Liver (tissue), 10 donors: ENCODE measurements at places on chromosomes 3 and 15. TPM values are rescaled to one million over a fixed set of nuclear protein-coding genes. Genes with fewer than 3 reads are reported as not detected.

The STRIT1 gene
- not detected for total RNA-seq

The PFKFB4 gene
- total RNA-seq: 5.3 TPM

The SELENOS gene
- total RNA-seq: 25.8 TPM

The RARRES1 gene
- 6.9 TPM for total RNA-seq

DNA sequence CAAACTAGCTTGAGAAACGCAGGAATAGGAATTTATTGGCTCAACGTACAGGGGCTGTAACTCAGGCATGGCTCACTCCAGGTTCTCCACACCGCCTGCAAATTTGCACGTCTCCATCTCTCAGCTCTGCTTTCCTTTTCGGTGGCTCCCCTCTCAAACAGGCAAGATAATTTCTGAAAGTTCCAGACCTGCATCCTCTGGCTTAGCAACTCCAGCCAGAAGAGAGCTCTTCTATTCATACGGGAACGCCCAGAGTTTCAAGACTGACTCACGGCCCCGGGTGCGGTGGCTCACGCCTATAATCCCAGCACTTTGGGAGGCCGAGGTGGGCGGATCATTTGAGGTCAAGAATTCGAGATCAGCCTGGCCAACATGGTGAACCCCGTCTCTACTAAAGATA lies 139.7 kb upstream of the BNIP2 start:
- H3K4me3 ChIP-seq: no peak overlapping the region
- H3K36me3 ChIP-seq: no peaks in the 10 kb centered on the region
- no peaks in the 10 kb centered on the region for H3K27me3 ChIP-seq

- H3K36me3 ChIP-seq: no peaks in the 10 kb centered on the region
- H3K27me3 ChIP-seq: no peaks in the 10 kb centered on the region
- peaks cover 29% of the 10 kb centered on the region for H3K4me1 ChIP-seq
- no peak overlapping the region for H3K4me3 ChIP-seq
Measured at GRCh38 chr3:195911041-195911945, 2.9 kb upstream of the TNK2 start.

GRCh38 chr15:69578787-69579583 lies 126.4 kb downstream of the RPLP1 start:
- no peak overlapping the region for H3K27ac ChIP-seq

DNA sequence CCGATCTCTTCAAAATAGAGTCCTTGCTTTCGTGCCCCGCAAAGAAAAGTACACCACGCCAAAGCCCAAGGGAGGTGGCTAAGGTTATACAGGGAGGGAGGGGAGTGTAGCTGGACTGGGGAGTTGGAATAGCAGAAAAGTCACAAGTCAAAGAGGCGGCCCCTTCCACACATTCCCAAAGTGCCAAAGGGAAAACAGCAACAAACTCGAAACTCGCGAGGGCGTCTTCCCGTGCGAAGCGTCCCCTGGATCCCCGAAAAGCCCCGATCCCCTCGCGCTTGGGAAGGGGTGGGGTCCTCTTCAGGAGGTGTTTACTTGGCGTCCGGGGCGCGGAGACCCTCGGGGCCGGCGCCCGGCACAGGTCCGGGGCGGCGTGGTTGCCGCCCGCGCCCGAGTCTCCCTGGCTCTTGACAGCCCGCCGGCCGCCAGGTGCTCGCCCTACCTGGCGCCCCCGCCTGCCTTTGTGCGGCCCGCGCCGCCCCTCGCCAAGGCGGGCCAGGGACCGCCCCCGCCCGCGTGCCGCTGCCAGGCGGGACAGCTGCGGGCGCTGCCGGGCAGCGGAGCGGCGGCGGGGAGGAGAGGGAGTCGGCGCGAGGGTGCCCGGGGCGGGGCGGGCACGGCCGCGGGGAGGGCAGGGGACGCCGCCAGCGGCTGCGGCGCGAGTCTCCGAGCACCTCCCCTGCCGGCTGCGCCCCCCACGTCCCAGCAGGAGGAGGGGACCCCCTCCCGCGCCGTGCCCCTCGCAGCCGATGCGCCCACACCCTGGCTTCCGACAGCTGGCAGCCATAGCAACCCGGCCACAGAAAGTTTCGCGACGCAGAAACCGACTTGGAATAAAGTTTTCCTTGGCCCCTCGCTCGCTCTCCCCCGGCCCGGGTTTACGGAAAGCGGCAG lies 966 bp downstream of the MYO1E start:
- no peaks in the 10 kb centered on the region for H3K27me3 ChIP-seq
- peaks cover 15% of the 10 kb centered on the region for H3K4me1 ChIP-seq

DNA sequence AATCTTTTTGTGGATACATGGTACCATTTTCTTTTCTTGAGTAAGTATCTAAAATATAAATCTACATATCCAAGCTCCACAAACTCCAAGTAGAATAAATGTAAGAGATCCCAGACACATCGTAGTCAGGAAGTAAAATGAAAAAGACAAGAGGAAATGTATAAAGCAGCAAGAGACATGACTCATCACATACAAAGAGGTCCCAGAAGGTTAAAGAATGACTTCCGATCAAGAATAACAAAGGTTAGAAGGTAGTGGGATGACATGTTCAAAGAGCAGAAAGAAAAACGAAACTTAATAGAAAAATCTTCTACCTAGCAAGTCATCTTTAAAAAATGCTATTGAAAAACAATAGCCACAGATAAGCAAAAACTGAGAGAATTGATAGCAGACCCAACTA lies 705.8 kb downstream of the NR2F2 start:
- H3K27me3 ChIP-seq: no peaks in the 10 kb centered on the region
- no peak for DNase-seq
- H3K4me3 ChIP-seq: no peak overlapping the region
- no peak overlapping the region for H3K27ac ChIP-seq
- no peaks in the 10 kb centered on the region for H3K36me3 ChIP-seq
- H3K4me1 ChIP-seq: no peaks in the 10 kb centered on the region

DNA sequence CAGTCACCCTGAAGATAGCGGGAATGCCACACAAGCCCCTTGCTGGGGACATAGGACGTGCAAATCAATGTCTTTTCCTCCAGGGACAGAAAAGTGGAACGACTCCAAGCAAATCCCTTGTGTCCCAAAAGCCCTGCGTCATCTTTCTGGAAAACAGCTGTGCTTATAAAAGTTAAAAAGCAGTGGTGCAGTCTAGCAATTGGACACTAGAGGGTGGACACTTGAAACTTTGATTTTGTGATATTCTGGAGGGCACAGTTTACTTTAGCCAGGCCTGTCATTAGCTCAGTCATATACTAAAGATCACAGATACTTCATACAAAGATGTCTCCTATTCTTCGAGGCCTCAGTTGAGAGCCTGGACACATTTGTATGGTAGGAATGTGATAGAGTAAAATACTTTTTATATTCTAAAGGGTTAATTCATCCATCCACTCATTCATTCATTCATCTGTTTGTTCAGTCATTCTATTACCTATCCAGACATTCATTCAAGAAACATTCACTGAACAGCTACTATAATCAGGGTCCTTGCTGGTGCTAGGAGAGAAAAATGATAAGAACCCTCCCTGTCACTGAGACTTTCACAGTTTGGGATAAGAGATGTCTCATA lies 63.8 kb upstream of the ANKRD34C start:
- no peak overlapping the region for H3K4me3 ChIP-seq
- H3K36me3 ChIP-seq: no peaks in the 10 kb centered on the region
- no peak for DNase-seq
- no peak overlapping the region for H3K27ac ChIP-seq
- no peaks in the 10 kb centered on the region for H3K27me3 ChIP-seq

DNA sequence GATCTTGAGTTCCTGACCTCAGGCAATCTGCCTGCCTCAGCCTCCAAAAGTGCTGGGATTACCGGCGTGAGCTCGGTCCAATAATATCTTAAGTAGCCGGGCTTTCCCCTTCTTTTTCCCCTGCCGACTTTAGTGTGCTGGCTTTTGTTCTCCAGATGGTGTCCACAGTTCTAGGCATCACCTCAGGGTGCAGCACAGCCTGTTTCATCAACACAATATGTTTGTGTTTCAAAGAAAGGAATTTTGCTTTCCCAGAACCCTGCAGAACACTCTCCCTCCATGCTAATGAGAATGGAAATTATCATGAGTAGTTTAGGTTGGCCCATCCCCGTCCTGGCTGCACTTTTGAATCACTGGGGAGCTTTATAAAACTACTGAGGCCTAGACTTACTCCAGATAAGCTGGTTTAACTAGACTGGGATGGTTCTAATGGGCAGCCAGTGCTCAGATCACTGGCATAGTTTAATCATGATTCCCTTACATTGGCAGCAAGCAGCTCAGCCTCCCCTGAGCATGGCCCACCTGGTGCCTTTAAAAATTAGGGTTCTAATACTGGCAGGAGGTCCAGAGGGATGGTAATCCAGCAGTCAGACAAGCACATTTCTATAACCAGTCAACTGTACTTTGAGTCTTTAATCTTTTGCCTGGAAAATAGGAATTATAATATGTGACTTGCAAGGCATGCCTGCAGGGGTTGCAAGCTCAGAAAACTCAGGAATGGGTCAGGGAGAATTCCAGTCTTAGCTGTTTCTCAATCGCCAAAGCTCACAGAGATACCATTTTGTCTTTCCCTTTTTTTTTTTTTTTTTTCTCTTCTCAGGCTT lies 127.6 kb upstream of the RASGRP1 start:
- no peaks in the 10 kb centered on the region for H3K36me3 ChIP-seq
- H3K4me3 ChIP-seq: no peak overlapping the region
- no peak overlapping the region for H3K27ac ChIP-seq
- H3K27me3 ChIP-seq: no peaks in the 10 kb centered on the region
- H3K4me1 ChIP-seq: no peaks in the 10 kb centered on the region

GRCh38 chr15:95469496-95470000 lies 861.0 kb upstream of the NR2F2 start:
- H3K4me1 ChIP-seq: no peaks in the 10 kb centered on the region
- no peaks in the 10 kb centered on the region for H3K27me3 ChIP-seq
- no peak overlapping the region for H3K4me3 ChIP-seq
- H3K27ac ChIP-seq: no peak overlapping the region

GRCh38 chr3:84724877-84725276 lies 233.9 kb upstream of the CADM2 start:
- H3K27ac ChIP-seq: no peak overlapping the region
- DNase-seq: no peak
- no peaks in the 10 kb centered on the region for H3K4me1 ChIP-seq
- H3K27me3 ChIP-seq: no peaks in the 10 kb centered on the region
- no peak overlapping the region for H3K4me3 ChIP-seq

GRCh38 chr3:126445506-126445905 lies 30.2 kb downstream of the ZXDC start:
- no peak overlapping the region for H3K4me3 ChIP-seq
- H3K27me3 ChIP-seq: no peaks in the 10 kb centered on the region
- H3K27ac ChIP-seq: no peak overlapping the region
- H3K4me1 ChIP-seq: peaks cover 14% of the 10 kb centered on the region
